Eye (tissue), 1 donor: ENCODE measurements at places on chromosomes 13 and 19.
A peak's percentile ranks its signal among the peaks of the same experiment; 100 is the strongest.

GRCh38 chr13:90008707-90009149 is 1338.8 kb upstream of the MIR17HG start:
- no peak for DNase-seq

DNA sequence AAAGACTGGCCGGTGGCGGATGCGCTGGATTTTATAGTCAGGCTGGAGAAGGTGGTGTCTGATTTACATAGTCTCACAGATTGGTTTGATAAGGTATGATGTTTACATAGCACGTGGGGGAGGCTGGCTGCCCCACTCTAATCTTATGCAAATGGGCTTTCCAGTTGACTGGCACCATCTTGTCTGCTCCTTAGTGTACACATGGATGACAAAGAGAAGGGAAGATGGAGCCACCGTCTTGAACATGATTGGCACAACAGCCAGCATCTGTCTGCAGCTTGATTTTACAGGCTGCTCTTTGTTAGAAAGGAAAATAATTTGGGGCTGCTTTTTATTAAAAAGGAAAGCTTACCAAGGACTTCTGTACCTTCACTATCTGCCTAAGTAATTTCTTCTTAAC is 265.2 kb upstream of the MAB21L1 start:
- no peak for DNase-seq

GRCh38 chr13:25905611-25906010 is 146.2 kb downstream of the SHISA2 start:
- no peak for DNase-seq

GRCh38 chr19:41327576-41328156 is 17.7 kb downstream of the CCDC97 start:
- DNase-seq = peak; percentile 14

GRCh38 chr13:20939662-20940061 is 37.1 kb upstream of the XPO4 start:
- no peak for DNase-seq

DNA sequence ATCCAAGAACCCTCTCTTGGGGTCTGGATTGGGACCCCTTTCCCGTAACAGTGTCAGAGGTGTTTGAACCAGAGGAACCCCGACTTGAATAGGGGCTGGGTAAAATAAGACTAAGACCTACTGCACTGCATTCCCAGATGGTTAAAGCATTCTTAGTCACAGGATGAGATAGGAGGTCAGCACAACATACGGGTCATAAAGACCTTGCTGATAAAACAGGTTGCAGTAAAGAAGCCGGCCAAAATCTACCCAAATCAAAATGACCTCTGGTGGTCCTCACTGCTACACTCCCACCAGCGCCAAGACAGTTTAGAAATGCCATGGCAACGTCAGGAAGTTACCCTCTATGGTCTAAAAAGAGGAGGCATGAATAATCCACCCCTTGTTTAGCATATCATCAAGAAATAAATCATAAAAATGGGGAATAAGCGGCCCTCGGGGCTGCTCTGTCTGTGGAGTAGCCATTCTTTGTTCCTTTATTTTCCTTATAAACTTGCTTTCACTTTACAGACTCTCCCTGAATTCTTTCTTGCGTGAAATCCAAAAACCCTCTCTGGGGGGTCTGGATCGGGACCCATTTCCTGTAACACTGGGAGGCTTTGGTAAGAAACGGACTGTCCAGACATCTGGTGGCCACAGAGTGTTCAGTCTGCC is 4.4 kb upstream of the SIN3B start:
- DNase-seq = no peak

- no peak for DNase-seq
Observed at GRCh38 chr13:90715485-90715884, 632.0 kb upstream of the MIR17HG start.

- DNase-seq = no peak
Observed at GRCh38 chr13:95697052-95697680, 20.2 kb downstream of the DNAJC3 start.

DNA sequence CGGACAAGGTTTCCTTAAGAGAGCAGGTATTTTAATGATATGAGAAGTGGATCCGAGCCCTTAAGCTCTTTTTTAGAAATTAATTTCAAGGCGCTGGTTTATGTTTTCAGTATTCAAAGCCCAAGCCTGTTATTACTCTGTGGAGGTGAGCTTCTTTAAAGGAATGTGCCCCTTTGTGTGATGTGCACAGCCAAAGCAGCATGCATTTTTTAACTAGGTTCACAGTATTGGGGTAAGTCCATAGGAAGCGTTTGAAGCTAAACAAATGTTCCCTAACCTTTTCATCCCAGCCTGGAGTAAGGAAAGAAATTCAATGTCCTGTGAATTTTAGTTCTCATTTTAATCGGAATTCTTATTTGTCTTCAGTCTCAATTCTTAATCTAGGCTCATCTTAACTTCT is 217.5 kb downstream of the KCTD12 start:
- DNase-seq = no peak

- peak; percentile 97 for DNase-seq
Observed at GRCh38 chr19:50431343-50432220, 1.1 kb upstream of the MYBPC2 start.

GRCh38 chr13:75404726-75405125 is 77.2 kb downstream of the TBC1D4 start:
- DNase-seq = peak; percentile 80

GRCh38 chr19:482186-483041 is 13.9 kb upstream of the MADCAM1 start:
- no peak for DNase-seq

DNA sequence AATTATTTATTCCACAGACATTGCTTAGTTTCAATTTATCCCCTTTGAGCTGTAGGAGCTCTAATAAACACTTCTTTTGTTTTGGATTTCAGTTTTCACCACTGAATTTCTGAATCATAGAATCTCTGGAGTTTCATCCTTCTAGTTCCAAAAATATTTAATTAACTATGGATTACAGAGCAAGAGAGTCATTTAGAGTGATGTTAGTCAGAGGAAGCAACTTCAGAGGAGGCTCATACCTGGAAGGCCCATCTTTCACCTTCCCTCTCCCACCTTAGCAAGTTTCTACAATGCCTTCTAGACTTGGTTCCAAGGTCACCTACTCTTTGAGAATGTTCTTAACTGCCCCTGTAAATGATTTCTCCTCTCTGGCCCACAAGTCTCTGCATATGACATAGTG is 353.2 kb downstream of the SPRY2 start:
- DNase-seq = no peak

DNA sequence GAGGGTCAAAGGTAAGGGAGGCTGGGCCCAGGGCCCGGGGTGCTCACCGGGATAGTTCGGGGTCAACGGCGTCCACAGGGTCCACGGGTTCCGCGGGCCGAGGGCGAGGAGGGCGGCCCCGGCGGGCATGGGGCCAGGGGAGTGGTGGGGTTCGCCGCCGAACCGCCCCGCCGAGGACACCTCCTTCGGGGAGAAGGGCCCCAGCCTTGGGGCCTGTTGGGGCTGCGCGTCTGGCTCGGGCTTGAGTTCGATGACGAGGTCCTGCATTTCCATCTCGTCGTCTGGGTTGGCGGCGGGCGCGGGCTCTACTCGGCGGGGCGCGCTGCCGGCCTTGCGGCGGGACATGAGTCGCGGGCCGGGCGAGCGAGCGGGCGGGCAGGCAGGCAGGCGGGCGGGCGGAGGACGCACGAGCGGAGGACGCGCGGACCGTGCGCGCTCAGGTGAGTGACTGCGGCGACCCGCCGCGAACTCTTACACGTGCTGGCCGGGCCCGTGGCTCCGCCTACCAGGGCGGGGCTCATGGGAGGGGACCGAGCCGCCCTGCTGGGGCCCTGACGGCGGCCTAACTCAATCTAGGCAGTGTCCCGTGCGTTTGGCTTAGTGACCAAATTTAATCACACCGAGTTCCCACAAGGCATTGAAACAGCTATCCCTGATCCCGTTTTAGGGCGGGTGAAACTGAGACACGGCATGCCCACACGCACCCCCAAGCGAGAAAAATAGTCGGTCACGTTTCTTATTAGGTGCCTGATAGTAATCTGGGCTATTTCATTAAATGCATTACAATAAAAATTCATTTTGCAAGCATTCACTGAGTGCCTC is at the start of gene ZNF296:
ZNF296 (minus strand) TSS at position 450 of the 822 bp plus-strand sequence; CDS start at position 345, 105 bp downstream.
- peak; percentile 58 for DNase-seq

- no peak for DNase-seq
Observed at GRCh38 chr13:45918597-45918996, 67.0 kb upstream of the SIAH3 start.

DNA sequence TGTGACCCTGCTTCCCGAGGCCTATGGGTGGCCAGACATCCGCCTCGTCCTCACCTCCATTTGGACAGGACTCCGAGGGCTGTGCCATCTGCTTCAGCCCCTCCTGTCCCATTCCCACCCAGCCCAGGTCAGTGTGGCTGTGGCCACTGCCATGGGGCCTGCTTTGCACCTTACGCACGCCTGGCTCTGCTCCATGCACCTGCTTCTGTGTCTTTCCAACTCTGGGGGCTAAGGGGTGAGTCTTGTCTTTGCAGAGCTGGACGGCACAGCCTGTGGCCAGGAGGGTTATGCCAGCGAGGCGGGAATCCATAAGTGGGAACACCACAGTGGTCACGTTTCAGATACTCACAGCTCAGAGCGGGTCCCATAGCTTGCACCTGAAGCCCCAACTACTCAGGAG is 5.2 kb upstream of the ZNF554 start:
- DNase-seq = no peak

DNA sequence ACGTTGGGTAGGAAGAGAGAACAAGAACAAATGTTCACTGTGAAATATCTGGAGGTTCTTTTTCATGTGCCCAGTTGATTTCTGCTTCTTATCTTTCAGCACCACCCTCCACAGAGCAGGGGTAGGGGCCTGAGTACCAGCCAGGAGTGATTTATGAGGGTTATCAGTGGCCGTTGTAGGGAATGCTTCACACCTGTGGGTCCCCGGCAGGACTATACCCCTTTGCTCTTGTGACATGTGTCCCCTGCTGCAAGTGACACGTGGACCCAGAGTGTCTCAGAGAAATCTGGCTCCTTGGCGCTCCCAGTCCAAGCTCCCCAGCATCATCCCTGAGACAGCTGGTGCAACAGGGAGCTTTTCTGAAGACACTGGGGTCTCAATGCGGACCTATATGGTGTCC is 29.7 kb downstream of the SIAH3 start:
- DNase-seq = no peak

GRCh38 chr13:109157275-109157674 is 527.9 kb downstream of the MYO16 start:
- no peak for DNase-seq

- no peak for DNase-seq
Observed at GRCh38 chr19:10983026-10983425, 22.2 kb downstream of the SMARCA4 start.

DNA sequence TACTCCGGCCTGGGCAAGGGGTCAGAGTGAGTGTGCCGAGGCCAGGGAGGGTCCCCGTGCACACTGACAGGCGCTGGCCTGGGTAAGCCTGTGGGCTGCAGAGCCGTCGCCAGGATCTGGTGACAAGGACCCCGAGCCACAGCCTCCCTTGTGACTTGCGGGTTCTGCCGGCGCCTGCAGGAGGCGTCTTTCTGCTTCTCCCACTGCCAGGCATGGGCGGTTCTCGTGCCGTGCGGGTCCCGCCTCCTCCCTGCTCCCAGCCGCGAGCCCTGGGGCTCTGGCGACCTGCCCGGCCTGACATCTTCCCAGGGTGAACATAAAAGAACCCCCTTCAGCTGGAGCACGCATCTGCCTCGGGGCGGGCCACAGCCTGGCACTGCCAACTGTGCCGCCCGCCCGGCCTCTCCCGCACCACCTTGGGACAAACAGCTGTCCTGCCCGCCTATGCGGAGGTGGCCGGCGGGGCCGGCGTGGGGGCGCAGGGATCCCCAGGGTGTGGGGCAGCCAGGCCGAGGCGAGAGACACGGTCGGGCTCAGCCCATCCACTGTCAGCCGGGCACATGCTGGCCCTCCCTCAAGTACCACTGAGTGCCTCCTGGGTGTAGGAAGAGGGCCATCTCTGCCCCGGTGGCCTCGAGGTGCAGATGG is 1.5 kb upstream of the HCN2 start:
- DNase-seq = peak; percentile 75

DNA sequence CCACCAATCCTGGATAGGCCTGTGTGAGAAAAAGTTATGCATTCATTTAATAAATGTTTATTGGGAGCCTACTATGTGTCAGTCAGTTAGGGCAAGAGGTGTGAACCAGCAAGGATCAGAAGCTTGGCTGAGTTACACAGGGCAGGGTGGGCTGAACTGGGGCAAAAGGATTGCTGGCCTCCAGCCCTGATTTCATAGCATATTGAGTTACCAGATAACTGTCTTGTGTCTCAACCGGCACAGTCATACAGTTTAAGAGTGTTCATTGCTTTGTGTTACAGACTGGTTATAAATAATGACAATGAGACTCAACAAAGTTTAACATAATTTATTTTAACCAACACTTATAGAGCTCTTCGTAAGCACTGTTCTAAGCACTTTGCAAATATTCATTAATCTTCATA is 253.8 kb downstream of the DLEU7 start:
- DNase-seq = no peak

DNA sequence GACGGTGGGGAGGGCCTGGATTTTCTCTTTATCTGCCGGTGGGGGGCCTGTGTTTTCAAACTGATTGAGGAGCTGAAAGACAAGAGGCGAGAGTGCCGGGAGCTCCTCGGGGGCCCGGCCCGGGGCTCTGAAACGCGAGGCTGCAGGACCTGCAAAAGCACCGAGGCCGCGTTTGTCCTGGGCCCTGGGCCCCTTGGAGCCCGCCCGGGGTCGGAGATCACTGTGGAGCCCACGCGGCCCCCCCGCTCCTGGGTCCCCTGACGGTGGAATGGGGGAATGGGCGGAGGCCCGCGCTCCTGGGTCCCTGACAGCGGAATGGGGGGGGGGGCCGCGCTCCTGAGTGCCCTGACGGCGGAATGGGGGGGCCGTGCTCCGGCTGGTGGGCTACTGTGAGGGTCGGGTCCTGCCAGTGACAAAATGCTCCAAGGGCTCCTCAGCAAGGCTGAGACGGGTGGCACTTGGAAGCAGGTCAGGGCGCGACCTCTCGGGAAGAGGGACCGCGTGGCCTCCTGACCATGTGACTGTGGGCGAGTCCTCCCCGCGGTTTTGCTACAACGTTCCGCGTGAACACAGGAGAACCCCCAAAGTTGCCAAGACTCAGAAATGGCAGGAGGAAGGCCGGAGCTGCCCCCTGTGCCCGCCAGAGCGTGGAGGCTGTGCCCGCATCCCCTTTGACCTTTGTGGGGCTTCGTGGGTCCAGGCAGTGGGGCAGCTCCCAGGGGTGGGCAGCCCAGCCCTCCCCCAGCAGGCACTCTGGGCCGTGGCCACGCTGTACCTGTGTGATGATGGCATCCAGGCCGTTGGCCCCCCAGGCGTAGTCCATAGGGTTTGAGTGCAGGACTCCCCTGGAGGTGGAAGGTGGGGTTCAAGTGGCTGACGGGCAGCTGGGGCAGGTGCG is 9.5 kb downstream of the FGF22 start:
- DNase-seq = no peak

- DNase-seq = no peak
Observed at GRCh38 chr19:10766671-10767201, 48.9 kb downstream of the DNM2 start.
